OCI-M1 (cell line): ENCODE measurements at places on chromosomes 4 and X.
A peak's percentile ranks its signal among the peaks of the same experiment; 100 is the strongest.

- no peak for DNase-seq
Observed at GRCh38 chr4:157023941-157024340, 52.0 kb upstream of the GLRB start.

GRCh38 chr4:20287246-20287645, 35.5 kb downstream of the SLIT2 start:
- no peak for DNase-seq

DNA sequence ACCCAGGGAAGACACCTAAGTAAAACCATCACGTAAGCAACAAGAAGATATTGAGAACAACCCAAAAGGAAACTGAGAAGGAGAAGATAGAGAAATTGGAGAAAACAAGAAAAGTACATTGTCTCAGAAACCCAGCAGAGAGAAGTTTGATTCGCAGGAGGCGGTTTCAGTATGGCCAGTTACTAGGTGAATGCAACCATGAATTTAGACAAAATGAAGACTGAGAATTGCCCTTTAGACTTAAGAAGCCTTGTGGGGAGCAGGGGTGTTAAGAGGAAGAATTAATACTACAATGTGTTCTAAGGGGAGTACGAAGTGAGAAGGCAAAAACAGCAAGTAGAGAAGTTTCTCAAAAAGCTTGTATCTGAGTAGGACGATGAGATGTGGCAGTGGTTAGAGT, 229.3 kb upstream of the NEIL3 start:
- DNase-seq, result no peak

GRCh38 chr4:151679231-151679630, 81.6 kb downstream of the GATB start:
- no peak for DNase-seq

DNA sequence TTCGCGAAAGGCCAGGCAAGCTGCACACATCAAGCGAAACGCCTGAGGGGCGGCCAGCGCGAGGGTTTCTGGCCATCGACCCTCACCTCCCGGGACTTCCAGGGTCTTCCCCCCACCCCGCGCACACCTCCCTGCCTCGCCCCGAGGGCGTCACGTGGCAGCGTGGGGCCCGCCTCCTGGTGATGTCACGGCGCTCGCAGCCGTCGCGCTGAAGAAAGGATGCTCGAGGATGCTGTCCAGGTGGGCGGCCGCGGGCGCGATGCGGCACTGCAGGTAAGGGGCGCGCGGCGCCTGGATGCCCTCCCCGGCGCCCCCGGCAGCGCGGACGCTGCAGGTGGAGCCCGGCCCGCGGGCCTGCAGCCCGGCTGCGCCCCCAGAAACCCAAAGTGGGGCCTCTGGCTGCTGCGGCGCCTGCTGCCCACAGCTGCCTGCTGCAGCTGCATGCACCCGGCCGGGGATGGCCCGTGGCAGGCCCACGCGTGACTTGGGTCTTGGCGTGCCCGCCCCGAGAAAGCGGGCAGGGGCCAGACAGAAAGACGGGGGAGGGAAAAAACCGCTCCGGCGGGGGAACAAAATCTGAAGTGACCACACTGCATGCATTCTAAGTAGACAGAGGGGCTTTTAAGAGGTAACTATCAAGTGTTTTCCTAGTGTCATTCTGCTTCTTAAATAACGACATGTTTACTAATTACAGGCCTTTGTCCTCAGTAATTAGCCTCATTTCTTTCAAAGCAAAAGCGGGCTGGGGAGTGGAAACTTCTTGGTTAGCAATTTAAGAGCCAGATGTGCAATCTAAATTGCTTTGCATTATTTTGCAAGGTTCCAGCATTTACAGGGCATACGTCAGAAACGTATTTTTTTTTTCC, 1.7 kb downstream of the CLCN4 start:
- peak; percentile 65 for DNase-seq

GRCh38 chr4:102614801-102615200, 113.6 kb downstream of the NFKB1 start:
- DNase-seq, result no peak

GRCh38 chr4:83751336-83751949, 215.5 kb downstream of the GPAT3 start:
- no peak for DNase-seq

- DNase-seq, result peak; percentile 71
Observed at GRCh38 chr4:90769251-90769650, 642.1 kb downstream of the CCSER1 start.

DNA sequence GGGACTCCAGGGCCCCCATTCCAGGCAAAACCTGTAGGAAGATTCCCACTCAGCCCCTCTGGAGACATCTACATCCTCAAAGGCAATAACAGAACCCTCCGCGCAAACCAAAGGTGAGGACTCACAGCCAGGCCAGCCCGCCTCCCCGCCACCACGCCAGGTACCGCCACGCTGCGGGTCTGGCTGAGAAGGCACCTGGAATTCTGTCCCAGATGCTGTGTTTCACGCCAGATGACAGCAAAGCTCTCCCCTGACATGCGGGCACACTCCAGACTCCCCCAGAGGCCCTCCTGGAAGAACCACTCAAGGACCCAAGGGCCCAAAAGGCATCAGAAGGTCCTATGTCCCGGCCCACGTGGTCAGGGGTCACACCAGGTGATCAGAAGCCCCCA, 59.6 kb downstream of the FAM53A start:
- no peak for DNase-seq

DNA sequence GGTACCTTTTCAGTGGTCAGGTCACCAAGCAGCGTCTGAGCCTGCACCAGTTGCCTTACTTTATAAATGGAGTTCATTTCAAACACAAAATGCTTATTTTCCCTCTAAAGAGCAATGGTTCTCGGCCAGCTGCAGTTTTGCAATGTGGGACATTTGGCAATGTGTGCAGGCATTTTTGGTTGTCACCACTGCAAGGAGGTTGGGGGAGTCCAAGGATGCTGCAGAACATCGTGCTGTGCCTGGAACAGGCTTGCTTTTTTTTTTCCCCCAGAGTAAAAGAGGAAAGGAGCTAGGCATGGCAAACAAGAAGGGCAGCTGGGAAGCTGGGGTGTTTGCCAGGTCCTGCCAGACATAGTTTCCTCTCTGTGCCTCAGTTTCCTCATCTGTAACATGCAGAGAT, 115.6 kb downstream of the GPR143 start:
- DNase-seq, result no peak

- DNase-seq, result no peak
Observed at GRCh38 chr4:74541667-74542066, 96.7 kb downstream of the AREG start.

- no peak for DNase-seq
Observed at GRCh38 chrX:11066812-11067211, 44.3 kb upstream of the HCCS start.

- DNase-seq, result no peak
Observed at GRCh38 chrX:1598876-1599790, 7.7 kb downstream of the AKAP17A start.

- no peak for DNase-seq
Observed at GRCh38 chrX:6149060-6149872, 79.4 kb downstream of the NLGN4X start.

DNA sequence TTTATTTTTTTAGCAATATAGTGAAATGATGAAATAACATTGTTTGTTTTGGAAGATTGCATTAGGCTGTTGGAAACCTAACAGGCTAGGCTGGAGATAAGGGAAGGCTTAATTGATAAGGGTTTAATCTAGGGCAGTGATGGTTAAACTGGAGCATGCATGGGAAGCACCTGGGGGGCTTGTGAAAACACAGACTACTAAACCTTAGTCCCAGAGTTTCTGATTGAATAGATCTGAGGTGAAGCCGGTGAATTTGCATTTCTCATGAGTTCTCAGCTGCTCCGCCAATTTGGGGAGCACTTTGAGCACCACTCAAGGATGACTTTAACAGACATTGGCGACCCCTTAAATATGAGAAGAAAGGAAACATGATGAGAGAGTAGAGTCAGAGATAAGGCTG, 11.5 kb downstream of the STK26 start:
- DNase-seq, result no peak

DNA sequence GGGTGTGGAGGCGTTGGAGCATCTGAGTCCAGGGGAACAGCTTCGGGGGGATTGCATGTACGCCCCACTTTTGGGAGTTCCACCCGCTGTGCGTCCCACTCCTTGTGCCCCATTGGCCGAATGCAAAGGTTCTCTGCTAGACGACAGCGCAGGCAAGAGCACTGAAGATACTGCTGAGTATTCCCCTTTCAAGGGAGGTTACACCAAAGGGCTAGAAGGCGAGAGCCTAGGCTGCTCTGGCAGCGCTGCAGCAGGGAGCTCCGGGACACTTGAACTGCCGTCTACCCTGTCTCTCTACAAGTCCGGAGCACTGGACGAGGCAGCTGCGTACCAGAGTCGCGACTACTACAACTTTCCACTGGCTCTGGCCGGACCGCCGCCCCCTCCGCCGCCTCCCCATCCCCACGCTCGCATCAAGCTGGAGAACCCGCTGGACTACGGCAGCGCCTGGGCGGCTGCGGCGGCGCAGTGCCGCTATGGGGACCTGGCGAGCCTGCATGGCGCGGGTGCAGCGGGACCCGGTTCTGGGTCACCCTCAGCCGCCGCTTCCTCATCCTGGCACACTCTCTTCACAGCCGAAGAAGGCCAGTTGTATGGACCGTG, 2.2 kb downstream of the AR start:
- no peak for DNase-seq

DNA sequence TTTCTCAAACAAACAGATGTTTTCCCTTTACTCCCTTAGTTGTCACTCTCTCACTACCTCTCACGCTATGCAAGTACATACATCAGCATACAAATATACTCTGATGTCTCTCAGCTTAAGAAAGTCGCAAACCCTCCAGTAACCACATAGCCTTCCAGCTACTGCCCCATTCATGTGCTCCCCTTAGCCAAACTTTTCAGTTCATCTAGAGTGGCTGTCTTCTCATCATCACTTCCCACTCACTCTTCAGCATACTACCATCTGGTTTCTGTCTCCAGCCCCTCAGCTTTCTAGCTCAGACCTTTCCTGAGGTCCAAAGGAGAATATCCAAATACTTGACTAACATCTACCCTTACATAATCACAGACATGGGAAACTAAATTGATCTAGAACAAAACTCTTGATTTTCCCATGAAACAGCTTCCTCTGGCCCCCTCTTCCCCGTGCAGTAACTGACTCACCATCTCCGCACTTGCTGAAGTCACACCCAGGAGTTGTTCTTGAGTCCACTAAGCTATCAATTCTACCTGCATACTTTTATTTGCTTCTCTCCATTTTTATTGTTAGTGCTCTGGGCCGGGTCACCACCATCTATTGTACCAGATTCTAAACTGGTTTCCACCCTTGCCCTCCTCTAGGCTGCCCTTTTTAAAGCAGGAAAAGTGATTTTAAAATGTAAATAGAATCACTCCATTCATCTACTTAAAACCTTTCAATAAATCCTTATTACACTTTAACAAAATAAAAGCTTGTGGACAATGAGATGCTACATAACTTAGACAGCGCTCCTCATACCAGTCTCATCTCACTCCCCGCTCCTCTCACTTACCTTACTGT, 57.2 kb downstream of the CASP6 start:
- no peak for DNase-seq

DNA sequence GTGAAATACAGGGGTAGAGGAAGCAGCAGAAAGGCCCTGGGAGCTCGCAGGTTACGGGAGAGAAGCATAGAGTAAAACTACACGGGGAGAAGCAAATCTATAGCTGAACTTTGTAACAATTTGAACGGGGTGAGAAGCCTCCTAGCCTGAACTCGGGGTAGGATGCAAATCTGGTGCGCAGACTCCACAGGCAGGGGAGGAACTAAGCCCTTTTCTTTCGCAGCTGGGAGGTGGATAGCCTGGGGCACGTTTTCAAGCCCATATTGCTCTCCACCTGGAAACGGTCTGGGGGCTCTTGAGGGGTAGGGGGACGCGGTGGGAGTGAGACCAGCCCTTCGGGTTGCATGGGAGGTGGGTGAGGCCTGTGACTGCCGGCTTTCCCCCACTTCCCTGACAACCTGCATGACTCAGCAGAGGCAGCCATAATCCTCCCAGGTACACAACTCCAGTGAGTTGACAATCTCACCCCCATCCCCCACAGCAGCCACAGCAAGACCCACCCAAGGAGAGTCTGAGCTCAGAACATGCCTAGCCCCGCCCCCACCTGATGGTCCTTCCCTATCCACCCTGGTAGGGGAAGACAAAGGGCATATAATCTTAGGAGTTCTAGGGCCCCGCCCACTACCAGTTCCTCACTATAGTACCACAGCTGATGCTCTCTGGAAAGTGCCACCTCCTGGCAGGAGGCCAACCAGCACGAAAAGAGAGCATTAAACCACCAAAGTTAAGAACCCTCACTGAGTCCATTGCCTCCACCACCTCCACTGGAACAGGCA, 29.9 kb downstream of the SOWAHB start:
- DNase-seq, result peak; percentile 19

DNA sequence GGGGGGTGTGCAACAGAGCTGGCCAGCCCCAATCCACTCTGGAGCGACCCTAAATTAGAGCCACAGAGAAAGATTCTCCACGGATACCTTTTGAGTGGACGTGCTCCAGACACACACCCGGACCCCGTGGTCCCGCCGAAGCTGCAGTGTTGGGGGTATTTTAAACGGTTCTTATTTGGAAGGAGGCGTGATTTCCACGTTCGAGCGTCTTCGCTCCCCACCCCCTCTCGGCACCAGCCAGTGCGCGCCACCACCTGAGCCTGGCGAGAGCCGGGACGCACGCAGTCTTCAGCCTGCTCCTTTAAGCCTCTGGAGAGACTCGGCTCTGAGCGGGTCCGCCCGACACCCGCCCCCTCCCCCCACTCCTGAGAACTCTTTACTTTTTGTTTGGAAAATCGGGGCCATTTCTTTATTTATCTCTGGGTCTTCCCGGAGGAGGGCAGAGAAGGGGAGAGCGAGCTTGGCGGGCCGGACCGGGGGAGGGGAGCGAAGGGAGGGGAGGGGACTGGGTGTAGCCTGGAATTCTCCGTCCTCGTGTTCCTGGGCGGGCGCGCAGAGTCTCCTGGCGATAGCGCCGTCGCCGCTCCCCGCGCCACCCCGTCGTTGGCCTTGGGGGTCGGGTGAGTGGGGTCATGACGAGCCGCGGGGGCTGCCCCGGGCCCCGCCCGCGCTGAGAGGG, 668 bp upstream of the PTCHD1 start:
- no peak for DNase-seq

DNA sequence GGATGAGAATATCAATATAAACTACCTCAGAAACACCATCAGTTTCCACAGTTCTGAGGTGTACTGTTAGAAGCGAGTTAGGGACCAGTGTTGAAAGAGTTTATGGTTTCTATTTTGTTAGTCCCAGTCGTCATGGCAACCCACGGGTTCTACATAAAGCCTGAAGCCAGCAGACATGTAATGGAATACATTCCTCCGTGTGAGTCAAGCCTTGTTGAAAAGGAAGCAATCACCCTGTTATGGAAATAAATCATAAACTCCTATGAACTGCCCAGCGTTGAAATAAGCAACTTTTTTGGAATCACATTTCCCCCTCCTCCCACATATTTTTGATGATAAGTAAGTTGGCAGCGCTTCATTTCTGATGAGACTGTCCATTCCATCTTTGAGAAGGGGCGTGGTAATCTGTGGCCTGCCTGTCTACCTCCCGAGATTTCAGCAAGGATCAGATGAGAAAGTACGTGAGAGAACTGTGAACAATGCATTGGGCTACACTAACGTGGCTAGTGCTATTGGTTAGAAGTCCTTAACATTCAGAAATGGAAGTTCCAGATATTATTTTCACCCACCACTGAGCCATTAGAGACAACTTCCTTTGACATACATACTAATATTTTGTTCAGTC, 40.4 kb upstream of the PDHA1 start:
- DNase-seq, result no peak
